ENCODE measurements at places on chromosomes 7 and 10.

GRCh38 chr7:73703757-73704639 lies 15.5 kb downstream of the STX1A start:
- peak; percentile 38 for DNase-seq

- DNase-seq: no peak
Measured at GRCh38 chr10:6017781-6018354, 40.5 kb upstream of the IL15RA start.

DNA sequence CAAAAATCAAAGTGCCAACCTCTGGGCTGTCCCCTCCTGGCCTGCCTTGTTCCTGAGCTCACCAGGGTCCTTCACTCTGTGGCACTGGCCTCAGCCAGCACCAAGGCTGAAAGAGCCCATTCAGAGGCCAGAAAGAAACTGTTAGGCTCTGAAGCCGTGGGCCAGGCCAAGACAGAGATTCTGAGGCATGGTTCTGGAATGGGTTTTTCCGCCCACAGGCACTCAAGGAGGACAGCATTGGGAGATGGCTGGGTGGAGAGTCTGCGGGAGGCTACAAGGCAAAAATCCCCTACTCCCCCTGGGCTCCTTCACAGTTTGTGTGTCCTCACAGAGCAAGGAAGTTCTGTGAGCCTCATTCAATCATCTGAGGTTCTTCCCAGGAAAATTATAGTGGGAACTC lies 31.7 kb downstream of the GRIFIN start:
- DNase-seq: no peak

DNA sequence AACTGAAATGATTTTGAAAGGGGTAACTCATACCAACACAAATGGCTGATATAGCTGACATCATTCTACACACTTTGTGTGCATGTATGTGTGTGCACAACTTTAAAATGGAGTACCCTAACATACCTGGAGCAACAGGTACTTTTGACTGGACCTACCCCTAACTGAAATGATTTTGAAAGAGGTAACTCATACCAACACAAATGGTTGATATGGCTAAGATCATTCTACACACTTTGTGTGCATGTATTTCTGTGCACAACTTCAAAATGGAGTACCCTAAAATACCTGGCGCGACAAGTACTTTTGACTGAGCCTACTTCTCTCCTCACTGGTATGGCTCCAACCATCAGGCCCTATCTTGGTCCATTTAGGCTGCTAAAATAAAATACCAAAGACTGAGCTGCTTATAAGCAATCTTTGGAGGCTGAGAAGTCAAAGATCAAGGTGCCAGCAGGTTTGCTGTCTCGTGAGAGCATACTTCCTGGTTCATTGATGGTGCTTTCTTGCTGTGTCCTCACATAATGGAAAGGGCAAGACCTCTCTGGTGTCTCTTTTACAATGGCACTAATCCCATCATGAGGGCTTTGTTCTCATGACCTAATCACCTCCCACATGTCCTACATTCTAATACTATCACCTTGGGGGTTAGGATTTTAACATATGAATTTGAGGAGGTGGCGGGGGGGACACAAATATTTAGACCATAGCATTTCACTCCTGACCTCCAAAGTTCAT lies 173.3 kb downstream of the CFTR start:
- no peak for DNase-seq

DNA sequence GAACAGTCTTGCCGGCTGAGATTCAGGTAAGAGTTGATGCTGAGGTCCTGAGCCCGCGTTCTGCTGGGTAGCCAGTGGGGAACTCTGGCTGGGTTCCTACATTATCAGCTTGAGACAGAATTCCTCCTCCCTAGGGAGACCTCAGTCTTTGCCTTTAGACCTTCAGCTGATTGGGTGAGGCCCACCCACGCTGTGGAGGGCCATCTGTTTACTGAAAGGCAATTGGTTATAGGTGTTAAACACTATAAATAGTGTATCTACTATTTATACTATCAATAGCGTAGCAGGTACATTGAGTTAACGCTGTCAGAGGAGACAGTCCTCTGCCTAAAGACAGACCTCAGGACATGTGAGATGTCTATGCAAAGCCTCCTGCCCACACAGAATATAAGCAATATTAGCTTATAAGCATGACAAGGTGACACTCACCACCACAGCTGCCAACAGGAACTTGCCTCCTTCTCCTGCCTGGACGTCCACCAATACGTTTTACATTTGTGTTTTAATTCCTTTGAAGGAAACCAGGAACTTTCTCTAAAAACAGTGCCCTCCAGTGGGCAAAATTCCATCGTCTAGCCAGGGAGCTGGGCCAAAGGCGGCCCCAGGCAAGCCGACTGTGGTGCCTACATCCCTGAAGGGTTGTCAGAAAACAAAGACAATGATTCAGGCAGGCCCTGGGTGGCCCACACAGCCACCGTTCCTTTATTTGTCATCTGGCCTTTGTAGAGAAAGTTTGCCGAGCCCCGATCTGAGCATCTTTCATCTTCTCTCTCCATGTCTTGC lies 58.8 kb downstream of the INSIG1 start:
- DNase-seq: peak; percentile 16

- no peak for DNase-seq
Measured at GRCh38 chr7:30683816-30684215, 1.6 kb upstream of the CRHR2 start.

- no peak for DNase-seq
Measured at GRCh38 chr10:101311185-101312066, 42.5 kb upstream of the BTRC start.

DNA sequence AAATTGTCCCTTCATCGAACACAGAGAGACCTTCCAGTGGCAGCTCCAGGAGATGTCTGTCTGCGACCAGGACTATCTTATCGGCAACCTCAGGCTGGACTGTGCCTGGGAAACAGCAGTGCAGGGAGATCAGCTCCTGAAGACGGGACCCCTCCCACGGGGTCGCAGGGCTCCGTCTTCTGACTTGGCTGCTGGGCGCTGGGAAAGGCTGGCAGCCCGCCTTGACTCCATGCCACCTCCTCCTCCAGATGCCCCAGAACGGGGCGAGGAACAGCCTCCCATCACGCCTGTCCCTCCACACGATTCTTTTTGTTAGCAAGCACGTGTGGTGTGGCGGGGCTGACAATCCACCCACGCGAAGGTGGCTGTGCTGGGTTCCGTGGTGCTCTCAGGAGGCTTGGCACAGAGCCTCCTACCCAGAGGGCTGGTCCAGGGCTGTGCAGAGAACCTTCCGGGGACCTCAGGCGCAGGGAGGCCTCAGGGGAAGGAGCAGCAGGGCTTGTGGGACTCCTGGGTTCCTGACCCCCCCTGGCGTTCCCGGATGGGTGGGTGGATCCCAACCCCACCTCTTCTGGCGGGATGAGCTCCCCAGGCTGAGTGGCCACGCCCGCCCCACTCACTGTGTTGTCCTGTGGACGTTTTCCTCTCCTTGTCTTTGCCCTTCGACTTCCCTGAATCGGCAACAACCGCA lies 47.6 kb upstream of the NKX6-2 start:
- DNase-seq: no peak
